ENCODE measurements at places on chromosomes 13 and 19.

DNA sequence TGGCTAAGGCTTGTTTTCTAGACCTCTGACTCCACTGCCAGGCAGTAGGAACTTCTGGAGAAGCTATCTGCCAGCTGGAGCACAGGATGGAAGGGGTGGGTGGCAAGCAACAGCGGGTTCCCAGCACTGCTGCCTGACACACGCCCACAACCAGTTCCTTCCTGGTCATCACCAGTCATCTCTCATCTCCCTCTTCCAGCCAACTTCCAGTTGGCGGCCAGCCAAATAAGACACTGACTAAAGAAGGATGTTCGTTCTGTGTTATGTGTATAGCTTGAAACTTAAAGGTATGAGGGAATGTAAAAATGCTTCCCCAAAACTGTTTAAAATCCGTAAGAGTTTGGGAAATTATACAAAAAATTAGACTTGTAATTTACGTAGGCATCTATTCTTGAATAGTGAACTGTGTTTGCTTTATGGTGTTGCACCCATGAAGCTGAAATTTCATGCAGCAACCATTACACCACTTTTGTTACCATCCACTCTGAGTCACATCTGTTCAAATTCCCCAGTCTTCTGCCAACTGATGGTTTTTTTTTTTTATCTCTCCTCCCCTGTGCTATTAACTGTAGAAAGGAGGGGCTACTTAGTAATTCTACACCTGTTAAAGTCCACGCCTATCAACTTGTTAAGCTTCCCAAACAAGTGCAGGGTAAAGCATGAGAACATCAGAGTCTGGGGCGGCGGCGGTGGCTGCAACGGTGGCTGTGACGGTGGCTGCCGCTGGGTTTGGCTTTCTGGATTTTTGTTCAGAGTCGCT lies 86.2 kb upstream of the FRY start:
- DNase-seq = peak; percentile 58

DNA sequence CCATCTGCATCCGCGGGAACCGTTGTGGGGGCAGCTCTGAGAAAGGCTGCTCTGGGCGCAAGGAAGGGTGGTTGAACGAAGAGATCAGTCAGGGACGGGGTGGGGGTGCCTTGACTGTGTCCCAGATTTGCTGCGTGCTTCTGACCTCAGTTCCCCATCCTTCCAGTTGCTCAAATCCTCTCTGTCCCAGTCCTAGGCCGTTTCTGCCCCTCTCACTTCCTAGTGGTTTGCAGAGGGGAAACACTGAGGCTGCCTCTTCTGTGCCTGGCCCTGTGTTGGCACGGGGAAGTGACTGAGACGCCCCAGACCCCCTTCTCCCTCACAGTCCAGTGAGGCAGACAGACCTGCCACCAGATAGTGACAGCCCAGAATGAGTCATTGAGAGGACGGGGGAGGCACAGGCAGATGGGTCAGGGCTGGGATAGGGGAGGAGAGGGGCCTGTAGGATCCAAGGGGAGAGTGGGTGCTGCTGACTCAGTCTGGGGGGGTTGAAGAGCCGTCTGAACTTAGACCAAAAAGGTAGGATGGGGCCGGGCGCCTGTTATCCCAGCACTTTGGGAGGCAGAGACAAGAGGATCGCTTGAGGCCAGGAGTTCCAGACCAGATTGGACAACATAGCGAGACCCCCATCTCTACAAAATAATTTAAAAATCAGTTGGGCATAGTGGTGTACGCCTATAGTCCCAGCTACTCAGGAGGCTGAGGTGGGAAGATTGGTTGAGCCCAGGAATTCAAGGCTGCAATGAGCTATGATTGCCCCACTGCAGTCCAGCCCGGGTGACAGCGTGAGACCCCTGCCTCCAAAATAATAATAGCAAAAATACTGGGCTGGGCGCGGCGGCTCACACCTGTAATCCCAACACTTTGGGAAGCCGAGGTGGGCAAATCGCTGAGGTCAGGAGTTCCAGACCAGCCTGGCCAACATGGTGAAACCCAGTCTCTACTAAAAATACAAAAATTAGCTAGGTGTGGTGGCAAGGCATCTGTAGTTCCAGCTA lies 26.5 kb downstream of the NUMBL start:
- DNase-seq = peak; percentile 58

DNA sequence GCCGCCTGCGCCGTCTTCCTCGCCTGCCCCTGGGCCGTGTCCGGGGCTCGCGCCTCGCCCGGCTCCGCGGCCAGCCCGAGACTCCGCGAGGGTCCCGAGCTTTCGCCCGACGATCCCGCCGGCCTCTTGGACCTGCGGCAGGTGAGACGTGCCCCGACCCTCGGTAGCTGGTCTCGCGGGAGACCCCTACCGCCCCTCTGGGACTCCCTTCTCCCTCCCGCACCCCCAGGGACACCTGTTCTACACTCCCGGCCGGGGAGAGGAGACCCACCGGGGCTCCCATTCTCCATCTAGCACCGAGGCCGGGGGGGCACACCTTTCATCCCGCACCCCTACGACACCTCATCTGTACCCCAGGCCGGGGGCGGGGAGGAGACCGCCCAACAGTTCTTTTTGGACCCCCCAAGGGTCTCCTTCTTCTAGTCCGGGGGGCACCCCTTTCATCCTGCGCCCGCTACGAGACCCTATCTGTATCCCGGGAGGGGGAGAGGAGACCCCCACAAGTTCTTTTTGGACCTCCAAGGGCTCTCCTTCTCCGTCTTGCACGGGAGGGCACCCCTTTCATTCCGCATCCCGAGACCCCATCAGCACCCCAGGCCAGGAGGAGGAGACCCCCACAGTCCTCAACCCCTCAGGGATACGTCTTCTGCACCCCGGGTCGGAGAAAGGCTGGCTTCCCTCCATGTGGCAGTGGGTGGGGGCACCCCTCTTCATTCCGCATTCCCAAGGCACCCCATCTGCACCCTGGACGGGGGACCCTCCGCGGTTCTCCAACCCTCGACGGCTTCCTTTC lies 533 bp downstream of the TNFSF9 start:
- DNase-seq = peak; percentile 17

- no peak for DNase-seq
Observed at GRCh38 chr13:83204886-83205285, 677.4 kb downstream of the SLITRK1 start.

DNA sequence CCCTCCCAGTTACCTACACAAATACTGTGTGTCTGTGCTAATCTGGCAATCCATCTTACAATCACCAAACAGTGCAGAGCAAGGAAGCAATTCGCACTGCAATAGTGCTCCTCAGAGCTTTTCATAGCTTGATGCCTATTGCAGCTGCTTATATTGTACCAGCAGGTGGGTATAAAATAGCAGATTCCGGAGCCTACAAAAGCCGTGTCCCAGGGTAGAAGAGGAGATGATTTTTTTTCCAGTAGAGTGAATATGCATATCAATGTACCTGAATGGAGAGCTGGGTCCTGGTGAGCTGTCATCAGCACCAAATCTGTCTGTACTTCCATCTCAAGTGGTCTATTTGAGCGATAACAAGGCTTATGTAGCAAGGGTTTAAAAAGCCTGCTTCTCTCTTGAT lies 668.4 kb downstream of the DIAPH3 start:
- no peak for DNase-seq
